Activated gamma-delta T cell (primary cell): ENCODE measurements at places on chromosomes 4 and X.

DNA sequence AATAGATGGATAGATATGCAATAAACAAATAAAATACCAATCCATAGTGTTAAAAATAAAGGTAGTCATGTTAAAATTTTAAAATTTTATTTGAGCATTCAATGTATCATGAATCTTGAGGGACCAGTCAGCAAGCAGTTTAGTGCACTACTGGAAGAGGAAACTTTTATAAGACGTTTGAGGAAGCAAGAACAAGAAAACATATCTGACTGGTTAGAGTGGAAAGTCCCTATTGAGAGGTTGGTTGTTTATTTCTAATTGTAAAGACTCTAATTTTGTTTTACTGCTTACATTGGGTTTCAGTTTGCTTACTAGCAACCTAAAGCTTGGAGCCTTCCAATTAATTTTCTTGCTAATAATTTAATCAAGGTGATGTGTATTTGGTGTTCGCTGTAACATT lies 786.2 kb downstream of the RAB28 start:
- DNase-seq = no peak

DNA sequence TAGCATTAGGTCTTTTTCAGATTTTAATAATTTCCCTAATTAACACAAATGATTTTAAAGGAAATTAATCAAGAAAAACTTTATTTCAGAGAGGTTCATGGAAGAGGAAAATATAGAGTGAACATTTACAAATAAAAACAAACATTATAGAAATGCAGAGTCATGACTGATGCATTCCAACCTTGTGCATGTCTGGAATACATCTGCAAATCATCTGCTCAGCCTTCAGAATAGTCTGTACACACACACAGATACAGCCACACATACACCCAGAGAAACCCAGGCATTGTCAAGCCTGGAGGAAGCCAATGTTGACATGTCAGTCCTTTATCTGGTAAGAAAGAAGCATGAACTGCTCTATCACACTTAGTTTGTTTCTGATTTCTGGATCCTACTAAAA lies 61.3 kb upstream of the NFKB1 start:
- no peak for DNase-seq

GRCh38 chr4:71689822-71690221 lies 94.1 kb downstream of the GC start:
- no peak for DNase-seq

- no peak for DNase-seq
These were observed 54.1 kb upstream of the CLDN34 start for GRCh38 chrX:9913146-9913433.

DNA sequence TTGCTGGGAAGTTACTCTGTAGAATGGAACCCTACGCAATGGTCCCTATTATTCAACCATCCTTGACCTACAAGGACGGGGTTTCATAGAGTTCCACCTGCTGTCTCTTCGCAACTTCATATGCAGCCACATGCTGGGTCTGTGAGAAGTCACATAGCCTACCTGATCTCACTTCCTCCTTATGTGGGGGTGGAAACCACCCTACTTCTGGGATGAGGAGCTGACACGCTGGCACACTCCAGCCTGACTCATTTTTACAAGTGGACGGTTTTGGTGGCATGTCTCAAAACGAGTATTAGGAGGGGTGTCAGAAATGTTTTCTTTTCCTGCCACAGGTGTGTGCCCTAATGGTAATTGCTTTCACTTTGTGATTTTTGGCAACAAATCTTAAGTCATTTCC lies 36.8 kb upstream of the ARSD start:
- no peak for DNase-seq

DNA sequence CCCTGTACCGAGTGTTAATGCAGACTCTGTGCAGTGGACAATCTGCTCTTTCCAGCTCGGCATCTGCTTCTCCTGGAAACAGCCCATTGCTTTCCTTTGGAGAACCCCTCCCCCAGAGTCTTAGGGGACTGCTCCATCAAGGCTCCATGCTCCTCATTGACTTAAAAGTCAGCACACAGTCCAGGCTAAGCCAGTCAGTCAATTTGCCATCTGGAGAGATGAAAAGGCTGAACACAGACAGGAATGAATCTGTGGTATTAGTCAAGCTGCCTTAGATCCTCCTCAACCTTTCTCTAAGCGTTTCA lies 20.3 kb downstream of the ATP8A1 start:
- DNase-seq = no peak

DNA sequence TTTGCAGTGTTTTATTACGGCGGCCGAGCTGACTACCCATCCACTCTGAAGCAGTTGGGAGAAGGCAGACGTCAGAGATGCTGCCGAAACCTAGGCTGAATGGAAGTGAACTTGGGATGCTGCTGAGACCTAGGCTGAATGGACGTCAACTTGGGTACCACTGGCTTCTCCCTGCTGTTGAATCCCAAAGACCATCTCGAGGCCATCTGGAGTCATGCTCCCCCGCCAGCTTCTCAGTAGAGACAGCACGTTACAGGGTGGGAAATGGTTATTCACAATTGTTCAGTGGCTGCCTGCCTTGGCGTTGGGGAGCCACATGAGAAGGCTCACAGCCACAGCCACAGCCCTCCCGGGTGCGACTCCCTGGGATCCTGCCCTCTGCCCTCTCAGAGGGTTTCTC lies 40.9 kb downstream of the P2RY8 start:
- DNase-seq = no peak
